ENCODE measurements at places on chromosomes 3 and 15. TPM values are rescaled to one million over a fixed set of nuclear protein-coding genes. Genes with fewer than 3 reads are reported as not detected.
A peak's percentile ranks its signal among the peaks of the same experiment; 100 is the strongest.

DNA sequence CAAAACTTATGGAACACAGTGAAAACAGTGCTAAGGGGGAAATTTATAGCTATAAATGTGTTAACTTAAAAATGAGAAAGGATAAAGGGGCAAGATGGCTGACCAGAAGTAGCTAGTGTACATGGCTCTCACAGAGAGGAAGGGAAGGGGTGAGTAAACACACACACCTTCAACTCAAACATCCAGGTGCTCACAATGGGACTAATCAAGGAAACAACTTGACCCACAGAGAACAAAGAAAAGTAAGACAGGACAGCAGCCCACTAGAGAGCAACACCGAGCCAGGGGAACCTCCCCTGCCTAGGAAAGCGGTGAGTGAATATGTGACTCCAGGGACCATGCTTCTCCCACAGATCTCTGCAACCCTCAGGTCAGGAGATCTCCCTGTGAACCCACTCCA is 85.0 kb upstream of the UBP1 start:
- no peaks in the 10 kb centered on the region for H3K27me3 ChIP-seq
- DNase-seq = no peak
- H3K4me1 ChIP-seq = no peaks in the 10 kb centered on the region
- peaks cover 17% of the 10 kb centered on the region for H3K36me3 ChIP-seq
- no peak overlapping the region for H3K27ac ChIP-seq

- H3K36me3 ChIP-seq = no peaks in the 10 kb centered on the region
- no peak for DNase-seq
- H3K27me3 ChIP-seq = no peaks in the 10 kb centered on the region
- no peak overlapping the region for H3K4me3 ChIP-seq
- no peak overlapping the region for H3K27ac ChIP-seq
These were observed 99.6 kb upstream of the ROBO2 start for GRCh38 chr3:76940181-76940770.

- H3K27ac ChIP-seq = no peak overlapping the region
- no peaks in the 10 kb centered on the region for H3K36me3 ChIP-seq
These were observed 397.6 kb upstream of the PLSCR5 start for GRCh38 chr3:147002721-147003120.

DNA sequence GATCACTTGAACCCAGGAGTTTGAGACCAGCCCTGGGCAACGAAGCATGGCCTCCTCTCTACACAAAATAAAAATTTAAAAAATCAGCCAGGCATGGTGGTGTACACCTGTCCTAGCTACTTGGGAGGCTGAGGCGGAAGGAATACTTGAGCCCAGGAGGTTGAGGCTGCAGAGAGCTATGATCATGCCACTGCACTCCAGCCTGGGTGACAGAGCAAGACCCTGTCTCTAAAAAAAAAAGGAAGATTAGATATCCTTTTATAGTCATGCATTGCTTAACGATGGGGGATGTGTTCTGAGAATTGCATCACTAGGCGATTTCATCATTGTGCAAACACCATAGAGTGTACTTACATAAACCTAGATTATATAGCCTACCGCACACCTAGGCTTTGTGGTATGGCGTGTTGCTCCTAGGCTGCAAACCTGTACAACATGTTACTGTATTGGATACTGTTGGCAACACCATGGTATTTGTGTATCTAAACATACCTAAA is 12.6 kb downstream of the ALAS1 start:
- peaks cover 6% of the 10 kb centered on the region for H3K4me1 ChIP-seq

Gene RAD51
- total RNA-seq = 2.5 TPM

DNA sequence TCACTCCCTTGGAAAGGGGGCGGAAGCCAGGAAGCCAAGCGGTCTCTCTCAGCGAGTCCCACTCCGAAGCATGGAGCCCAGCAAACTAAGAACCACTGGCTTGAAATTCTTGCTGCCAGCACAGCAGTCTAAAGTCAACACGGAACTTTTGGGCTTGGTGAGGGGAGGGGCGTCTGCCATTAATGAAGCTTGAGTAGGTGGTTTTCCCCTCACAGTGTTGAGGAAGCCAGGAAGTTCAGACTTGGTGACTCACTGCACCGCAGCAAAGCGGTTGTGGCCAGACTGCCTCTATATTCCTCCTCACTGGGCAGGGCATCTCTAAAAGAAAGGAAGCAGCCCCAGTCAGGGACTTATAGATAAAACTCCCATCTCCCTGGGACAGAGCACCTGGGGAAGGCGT is 665.4 kb upstream of the CBLB start:
- peaks cover 11% of the 10 kb centered on the region for H3K4me1 ChIP-seq
- no peaks in the 10 kb centered on the region for H3K27me3 ChIP-seq
- peak; percentile 12 for DNase-seq
- H3K4me3 ChIP-seq = no peak overlapping the region
- H3K27ac ChIP-seq = no peak overlapping the region

DNA sequence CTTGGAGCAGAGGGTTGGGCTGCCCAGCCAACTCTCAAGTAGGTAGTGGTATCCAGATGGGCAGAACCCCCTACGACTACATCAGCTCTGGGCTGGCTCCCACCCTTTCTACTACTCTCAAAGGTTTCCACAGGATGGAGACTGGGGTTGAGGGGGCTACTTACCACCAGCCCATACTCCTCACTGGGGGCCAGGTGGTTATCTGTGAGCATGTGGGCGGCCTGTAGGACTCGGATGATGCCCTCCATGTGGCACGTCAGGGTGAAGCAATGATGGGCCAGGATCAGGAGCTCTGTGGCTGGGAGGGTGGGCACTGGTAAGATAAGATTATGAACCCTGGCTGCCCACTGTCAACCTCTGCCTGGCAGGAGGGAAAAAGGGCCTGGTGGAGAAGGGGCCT is 33.4 kb downstream of the EIF3J start:
- H3K27ac ChIP-seq = no peak overlapping the region
- H3K4me1 ChIP-seq = no peaks in the 10 kb centered on the region
- no peak for DNase-seq
- peaks cover 14% of the 10 kb centered on the region for H3K36me3 ChIP-seq
- H3K27me3 ChIP-seq = no peaks in the 10 kb centered on the region

Gene CYP1A2
- not detected for total RNA-seq

DNA sequence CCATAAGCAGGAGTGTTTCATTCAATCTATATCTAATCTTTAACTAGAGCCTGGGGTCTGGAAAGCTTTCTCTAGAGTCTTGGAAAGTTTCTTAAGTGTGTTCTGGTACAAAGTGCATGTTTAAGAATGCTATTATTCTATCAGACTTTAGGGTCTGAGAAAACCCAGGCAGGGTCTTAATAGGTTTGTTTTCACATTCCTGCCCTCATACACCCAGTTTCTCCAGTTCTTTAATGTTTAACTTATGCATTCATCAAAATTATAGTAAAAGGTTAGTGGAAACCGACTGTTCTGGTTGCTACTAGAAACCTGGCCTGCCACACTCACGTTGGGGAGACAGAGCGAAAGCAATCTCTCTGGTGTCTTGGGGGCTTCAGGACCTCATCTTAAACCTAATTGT is 102.9 kb upstream of the WDR72 start:
- DNase-seq = no peak
- no peak overlapping the region for H3K4me3 ChIP-seq
- H3K36me3 ChIP-seq = no peaks in the 10 kb centered on the region
- no peak overlapping the region for H3K27ac ChIP-seq
